ENCODE measurements at places on chromosomes 6 and 20.

GRCh38 chr6:106763361-106763760 lies 134.0 kb downstream of the QRSL1 start:
- H3K27ac ChIP-seq = no peak overlapping the region
- H3K36me3 ChIP-seq = no peaks in the 10 kb centered on the region
- H3K4me3 ChIP-seq = no peak overlapping the region
- H3K4me1 ChIP-seq = no peaks in the 10 kb centered on the region

- H3K4me3 ChIP-seq = no peak overlapping the region
- no peak overlapping the region for H3K27ac ChIP-seq
- no peaks in the 10 kb centered on the region for H3K36me3 ChIP-seq
- H3K27me3 ChIP-seq = no peaks in the 10 kb centered on the region
- no peak for DNase-seq
- no peaks in the 10 kb centered on the region for H3K4me1 ChIP-seq
Observed at GRCh38 chr6:156703719-156704118, 73.5 kb upstream of the ARID1B start.

- H3K4me1 ChIP-seq = peaks cover 9% of the 10 kb centered on the region
- H3K27ac ChIP-seq = no peak overlapping the region
- H3K4me3 ChIP-seq = no peak overlapping the region
Observed at GRCh38 chr20:47349365-47350180, 6.9 kb downstream of the ZMYND8 start.

- no peaks in the 10 kb centered on the region for H3K27me3 ChIP-seq
- H3K4me3 ChIP-seq = no peak overlapping the region
- H3K4me1 ChIP-seq = no peaks in the 10 kb centered on the region
- no peaks in the 10 kb centered on the region for H3K36me3 ChIP-seq
Observed at GRCh38 chr20:24701027-24701426, 231.6 kb downstream of the SYNDIG1 start.

DNA sequence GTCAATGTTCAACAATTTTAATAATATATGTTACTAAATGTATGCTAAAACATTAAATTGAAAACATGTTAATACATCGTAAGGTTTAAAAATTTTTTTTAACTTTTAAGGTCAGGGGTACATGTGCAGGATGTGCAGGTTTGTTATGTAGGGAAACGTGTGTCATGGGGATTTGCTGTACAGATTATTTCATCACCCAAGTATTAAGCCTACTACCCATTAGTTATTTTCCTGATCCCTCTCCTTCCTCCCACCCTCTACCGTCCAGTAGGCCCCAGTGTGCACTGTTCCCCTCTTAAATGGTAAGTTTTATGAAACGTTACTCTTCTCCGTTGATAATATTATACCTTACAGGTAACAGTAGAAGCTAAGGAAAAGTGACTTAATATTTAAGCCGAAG lies 15.8 kb downstream of the PDE7B start:
- H3K36me3 ChIP-seq = no peaks in the 10 kb centered on the region
- H3K27me3 ChIP-seq = no peaks in the 10 kb centered on the region
- H3K4me3 ChIP-seq = no peak overlapping the region

DNA sequence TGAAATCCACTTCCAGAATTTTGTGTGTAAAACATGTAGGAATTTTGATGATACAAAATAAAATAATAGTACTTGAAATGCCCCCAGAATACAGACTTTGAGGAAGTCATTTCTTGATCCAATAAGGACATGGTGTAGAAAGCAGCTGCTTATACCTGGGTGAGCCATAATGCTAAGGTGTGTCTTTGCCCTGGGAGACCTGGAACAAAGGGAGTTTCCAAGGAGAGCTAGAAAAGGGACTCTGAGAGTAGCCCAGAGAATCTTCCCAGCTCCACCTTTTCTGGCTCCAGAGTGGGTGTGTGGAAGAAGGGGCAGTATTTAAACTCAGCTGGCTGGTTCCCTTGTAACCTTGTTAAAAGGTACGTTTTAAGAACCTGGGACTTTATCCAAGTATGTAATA lies 77.7 kb downstream of the SOBP start:
- H3K36me3 ChIP-seq = no peaks in the 10 kb centered on the region
- H3K27ac ChIP-seq = no peak overlapping the region
- H3K4me1 ChIP-seq = no peaks in the 10 kb centered on the region
- peak; percentile 6 for DNase-seq
- no peaks in the 10 kb centered on the region for H3K27me3 ChIP-seq

GRCh38 chr6:18598551-18599264 lies 211.6 kb downstream of the RNF144B start:
- H3K36me3 ChIP-seq = no peaks in the 10 kb centered on the region
- no peak overlapping the region for H3K27ac ChIP-seq
- no peak for DNase-seq
- H3K27me3 ChIP-seq = no peaks in the 10 kb centered on the region
- H3K4me1 ChIP-seq = no peaks in the 10 kb centered on the region

DNA sequence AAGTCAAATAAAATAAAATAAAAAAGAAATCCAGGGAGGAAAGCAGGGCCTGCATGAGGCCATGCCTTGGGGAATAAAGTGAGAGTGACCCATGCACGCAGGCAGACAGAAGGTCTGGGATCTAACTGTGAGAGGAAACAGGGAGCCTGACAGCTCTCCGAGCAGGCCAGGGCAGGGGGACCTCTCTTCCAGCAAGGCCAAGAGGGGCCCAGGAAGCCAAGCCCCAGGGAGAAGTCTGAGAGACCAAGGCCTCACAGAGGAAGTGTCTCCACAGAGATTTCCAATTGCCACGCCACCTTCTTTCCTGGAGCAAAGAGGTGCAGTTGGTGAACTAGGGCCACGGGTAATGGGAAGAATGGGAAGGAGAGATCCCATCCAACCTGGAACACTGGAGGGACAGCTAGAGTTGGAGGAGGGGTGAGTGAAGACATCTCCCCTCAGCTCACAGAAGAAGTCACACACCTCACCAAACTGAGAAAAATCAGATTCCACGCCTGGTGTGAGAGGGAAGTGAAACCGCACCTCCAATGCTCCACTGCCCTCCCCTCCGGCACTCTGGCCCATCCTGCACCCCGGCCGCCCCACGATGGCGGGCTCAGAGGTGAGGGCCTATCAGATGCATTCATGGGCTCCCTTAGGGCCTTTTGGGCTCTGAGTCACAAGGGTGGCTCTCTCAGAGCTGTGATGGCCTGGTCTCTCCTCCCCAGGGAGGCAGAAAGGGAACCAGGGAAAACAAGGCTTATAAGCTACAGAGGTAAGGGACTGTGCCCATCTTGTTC lies 25.1 kb upstream of the TAF8 start:
- peaks cover 17% of the 10 kb centered on the region for H3K4me1 ChIP-seq
- H3K36me3 ChIP-seq = no peaks in the 10 kb centered on the region
- H3K27me3 ChIP-seq = no peaks in the 10 kb centered on the region
- no peak overlapping the region for H3K4me3 ChIP-seq
- DNase-seq = no peak

DNA sequence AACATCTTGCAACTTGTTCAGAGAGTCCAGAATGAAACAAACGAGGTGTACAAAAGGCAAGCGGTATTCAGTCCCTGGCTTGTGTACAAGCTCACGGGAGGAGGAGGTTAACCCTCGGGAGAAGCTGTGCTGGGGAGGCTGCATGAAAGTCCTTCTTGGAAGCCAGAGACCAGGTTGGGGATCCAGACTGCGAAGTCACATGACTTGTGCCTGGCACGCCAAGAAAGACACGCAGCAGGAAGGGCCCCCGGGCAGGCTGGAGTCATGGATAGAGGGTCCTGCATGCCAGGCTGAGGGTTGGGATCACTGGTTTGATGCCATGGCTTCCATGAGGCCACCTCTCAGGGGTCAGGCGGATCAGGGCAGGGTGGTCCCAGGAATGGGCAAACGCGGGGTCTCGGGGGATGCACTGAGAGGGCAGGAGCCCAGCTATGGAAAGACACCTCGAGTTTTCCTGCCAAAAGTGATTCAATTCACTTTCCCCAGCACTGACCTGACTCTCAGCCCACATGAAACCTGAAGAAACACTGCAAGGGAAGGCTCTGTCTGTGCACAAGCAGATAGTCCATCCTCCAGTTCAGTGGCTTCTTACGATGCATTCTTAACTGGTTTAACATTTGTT lies 79.4 kb downstream of the DLL1 start:
- no peaks in the 10 kb centered on the region for H3K4me1 ChIP-seq
- no peak for DNase-seq
- H3K4me3 ChIP-seq = no peak overlapping the region
- H3K36me3 ChIP-seq = no peaks in the 10 kb centered on the region

GRCh38 chr6:163634211-163635171 lies 220.0 kb downstream of the QKI start:
- peaks cover 14% of the 10 kb centered on the region for H3K27me3 ChIP-seq
- H3K27ac ChIP-seq = no peak overlapping the region

- no peaks in the 10 kb centered on the region for H3K4me1 ChIP-seq
- no peaks in the 10 kb centered on the region for H3K36me3 ChIP-seq
- no peak overlapping the region for H3K4me3 ChIP-seq
- DNase-seq = no peak
- H3K27ac ChIP-seq = no peak overlapping the region
Observed at GRCh38 chr6:56232436-56232835, 14.9 kb downstream of the COL21A1 start.

GRCh38 chr20:24991897-24992486 lies 559 bp downstream of the APMAP start:
- no peaks in the 10 kb centered on the region for H3K27me3 ChIP-seq
- no peak for DNase-seq
- H3K4me3 ChIP-seq = peak overlapping the region; percentile 73

DNA sequence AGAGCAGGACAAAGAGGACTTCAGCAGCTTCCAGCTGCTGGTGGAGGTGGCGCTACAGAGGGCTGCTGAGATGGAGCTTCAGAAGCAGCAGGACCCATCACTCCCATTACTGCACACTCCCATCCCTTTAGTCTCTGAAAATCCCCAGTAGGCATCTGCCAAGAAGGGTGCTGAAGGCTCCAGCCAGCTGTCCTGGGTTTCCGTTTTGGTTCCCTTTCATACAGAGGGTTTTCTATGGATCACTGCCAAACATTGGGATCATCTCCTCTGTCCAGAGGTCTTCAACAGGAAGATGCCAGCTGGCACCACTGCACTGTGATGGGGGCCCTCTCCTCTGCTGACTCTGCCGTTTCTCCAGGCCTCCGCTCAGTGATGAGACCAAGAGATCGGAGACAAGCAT lies 14.3 kb upstream of the RAB5IF start:
- no peaks in the 10 kb centered on the region for H3K27me3 ChIP-seq
- H3K27ac ChIP-seq = no peak overlapping the region
- H3K4me1 ChIP-seq = no peaks in the 10 kb centered on the region
- DNase-seq = no peak
- H3K36me3 ChIP-seq = peaks cover 70% of the 10 kb centered on the region

DNA sequence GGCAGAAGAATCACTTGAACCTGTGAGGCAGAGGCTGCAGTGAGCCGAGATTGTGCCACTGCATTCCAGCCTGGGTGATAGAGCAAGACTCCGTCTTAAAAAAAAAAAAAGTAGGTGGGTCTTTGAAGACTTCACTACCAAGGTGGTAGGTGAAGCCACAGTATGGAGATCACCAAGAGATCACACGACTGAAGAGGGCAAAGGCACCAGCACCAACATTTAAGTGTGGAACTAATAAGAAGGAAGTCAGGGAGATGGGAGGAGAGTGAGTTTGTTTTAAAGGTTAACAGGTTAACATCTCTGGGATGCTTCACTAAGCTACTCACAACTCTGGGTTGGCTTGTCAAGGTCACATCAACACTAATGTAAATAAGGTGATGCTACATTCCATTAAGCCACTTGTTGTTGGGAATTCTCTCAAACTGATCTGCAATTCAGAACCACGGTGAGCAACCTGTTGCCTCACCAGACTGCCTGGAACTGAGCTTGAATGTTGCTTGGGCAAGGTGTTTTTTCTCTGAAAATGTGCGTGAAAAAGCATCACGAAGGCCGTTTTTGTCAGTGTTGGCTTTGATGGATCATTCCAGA lies 48.7 kb downstream of the KCTD20 start:
- H3K4me3 ChIP-seq = no peak overlapping the region
- DNase-seq = no peak
- peaks cover 5% of the 10 kb centered on the region for H3K36me3 ChIP-seq

DNA sequence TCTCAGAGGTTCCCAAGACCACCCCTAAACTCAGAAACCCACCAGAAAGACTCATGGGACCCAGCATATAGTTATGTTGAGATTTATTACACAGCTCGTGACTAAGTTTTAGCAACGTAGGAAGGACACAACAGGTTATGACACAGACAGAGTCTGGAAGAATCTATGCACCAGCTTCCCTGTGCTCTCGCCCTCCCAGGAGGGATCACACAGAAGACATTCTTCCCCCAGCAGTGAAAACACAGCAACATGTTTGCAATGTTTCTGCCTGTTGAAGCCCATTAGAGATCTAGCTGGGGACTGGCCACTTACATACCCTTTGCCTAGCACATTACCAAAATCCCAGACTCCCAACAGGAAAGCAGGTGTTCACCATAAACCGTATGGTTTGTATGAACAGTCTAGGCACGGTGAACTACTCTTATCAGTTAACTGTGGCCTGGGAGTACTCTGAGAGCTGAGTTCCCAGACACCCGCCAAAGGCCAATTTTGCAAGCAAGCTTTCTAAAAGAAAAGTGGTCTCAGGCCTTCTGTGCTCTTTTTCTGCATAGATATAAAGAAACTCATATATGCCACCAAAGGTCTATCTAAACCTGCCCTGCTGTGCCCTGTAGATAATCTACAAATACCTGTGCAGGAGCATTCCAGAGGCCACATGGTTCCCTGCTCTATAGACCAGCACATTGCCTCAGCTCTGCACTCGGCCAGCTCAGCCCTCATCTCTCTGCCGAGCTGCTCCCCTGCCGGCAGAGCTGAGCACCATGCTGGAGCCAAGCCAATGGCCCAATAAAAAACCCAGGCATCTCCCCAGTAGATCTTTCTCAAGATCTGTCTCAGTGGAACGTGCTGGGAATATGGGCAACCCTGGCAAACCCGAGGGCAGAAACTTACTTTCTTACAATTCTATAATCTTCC lies 69.6 kb upstream of the SMIM28 start:
- no peaks in the 10 kb centered on the region for H3K4me1 ChIP-seq
- no peak overlapping the region for H3K4me3 ChIP-seq
- no peak overlapping the region for H3K27ac ChIP-seq
- H3K36me3 ChIP-seq = no peaks in the 10 kb centered on the region
- no peaks in the 10 kb centered on the region for H3K27me3 ChIP-seq
- peak; percentile 40 for DNase-seq

Data from small intestine (tissue), 16 donors.